ENCODE measurements at places on chromosomes 13 and 19.

DNA sequence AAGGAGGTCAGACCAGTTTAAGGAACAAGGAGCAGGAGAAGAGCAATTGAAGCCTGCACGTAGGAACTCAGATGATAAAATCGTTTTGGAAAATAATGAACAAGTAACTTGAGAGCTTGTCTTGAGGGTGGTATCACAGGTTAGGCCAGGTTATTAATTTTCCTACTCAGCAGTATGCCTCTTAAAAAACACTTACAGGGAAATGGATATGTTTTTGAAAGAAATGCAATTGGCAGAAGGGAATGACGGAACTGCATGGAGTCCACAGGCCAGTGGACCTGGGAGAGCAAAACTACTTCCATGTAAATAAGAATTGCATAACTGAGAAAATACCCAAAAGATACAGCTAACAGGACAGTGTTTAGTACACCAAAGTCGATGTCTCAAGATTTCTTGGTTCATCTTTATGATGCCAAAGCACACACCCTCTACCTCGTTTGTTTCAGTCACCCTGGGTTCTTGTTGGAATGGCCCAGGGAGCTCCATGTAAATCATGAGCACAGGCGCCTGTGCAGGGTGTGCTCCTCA, 35.2 kb downstream of the MBNL2 start:
- DNase-seq, result no peak
- peaks cover 44% of the 10 kb centered on the region for H3K36me3 ChIP-seq
- H3K4me1 ChIP-seq, result peaks cover 69% of the 10 kb centered on the region
- H3K27ac ChIP-seq, result peak overlapping the region; percentile 81
- peak overlapping the region; percentile 2 for H3K4me3 ChIP-seq

GRCh38 chr19:13092606-13093235, 9.9 kb downstream of the LYL1 start:
- peaks cover 17% of the 10 kb centered on the region for H3K4me1 ChIP-seq
- no peaks in the 10 kb centered on the region for H3K36me3 ChIP-seq
- no peak overlapping the region for H3K27ac ChIP-seq
- peaks cover 32% of the 10 kb centered on the region for H3K27me3 ChIP-seq

DNA sequence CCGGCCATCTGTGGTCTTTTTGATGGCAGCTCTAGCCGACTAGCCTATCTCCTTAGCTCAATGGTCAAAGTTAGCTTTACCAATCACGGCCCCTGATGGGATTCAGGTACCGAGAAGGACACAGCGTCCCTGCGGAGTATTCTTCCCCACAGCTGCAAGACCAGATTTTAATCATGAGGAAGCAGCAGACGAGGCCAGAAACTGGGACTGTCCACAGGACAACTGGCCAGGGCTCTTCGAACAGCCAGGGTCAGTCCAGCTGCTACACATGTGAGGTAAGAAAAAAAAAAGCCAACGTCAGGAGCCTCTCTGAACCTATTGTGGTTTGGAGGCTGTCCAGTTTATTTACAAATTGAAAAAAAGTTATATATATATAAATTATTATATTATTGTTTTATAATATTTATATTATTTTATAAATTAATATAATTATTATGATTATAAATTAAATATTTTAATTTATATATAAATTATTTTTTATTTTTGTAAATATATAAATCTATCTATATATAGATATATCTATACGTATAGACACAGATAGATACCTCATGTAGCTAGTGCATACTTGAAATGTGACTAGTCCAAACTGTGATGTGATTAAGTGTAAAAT, 10.8 kb downstream of the RINL start:
- no peak overlapping the region for H3K4me3 ChIP-seq
- H3K27ac ChIP-seq, result no peak overlapping the region
- DNase-seq, result no peak
- H3K4me1 ChIP-seq, result peaks cover 39% of the 10 kb centered on the region
- no peaks in the 10 kb centered on the region for H3K27me3 ChIP-seq

- no peaks in the 10 kb centered on the region for H3K27me3 ChIP-seq
- peaks cover 22% of the 10 kb centered on the region for H3K4me1 ChIP-seq
- DNase-seq, result peak; percentile 94
- H3K4me3 ChIP-seq, result peak within 1 kb of the TSS; percentile 92
- peak within 1 kb of the TSS; percentile 94 for H3K27ac ChIP-seq
These were observed at the start of gene ZNF132 for GRCh38 chr19:58439576-58440554. ZNF132 (minus strand) TSS chr19:58440153; CDS start chr19:58439821, 332 bp downstream.

DNA sequence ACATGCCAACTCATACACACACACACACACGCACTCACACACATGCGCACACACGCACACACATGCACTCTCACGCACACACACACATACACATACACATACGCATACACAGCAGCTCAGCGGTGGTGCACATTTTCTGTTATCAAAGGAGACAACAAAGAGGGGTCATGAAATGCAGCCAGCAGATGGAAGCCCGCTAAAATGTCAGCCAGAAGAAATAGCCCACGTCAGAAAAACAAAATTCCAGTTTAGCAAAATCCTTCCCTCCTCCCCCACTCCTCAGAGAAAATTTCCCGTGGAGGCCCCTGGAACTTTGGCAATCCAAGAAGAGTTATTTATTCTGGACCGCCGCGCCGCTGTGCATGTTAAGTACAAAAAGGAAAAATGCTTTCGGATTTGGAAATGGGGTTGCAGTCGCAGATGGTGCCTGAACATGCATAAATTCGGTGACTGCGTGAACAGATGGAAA, 114.6 kb upstream of the VSTM2B start:
- H3K36me3 ChIP-seq, result no peaks in the 10 kb centered on the region
- H3K4me1 ChIP-seq, result no peaks in the 10 kb centered on the region
- H3K4me3 ChIP-seq, result no peak overlapping the region
- H3K27ac ChIP-seq, result no peak overlapping the region
